ENCODE measurements at places on chromosomes 1 and 21. TPM values are rescaled to one million over a fixed set of nuclear protein-coding genes. Genes with fewer than 3 reads are reported as not detected.

Gene TNFSF18
- not detected for polyA plus RNA-seq

Gene CTSS
- not detected for polyA plus RNA-seq

Gene CLIC6
- polyA plus RNA-seq: 1.1 TPM

Gene CFHR5
- polyA plus RNA-seq: not detected

Gene HES5
- polyA plus RNA-seq: 0.16 TPM

Gene ZBTB17
- polyA plus RNA-seq: 21.9 TPM

Gene LGR6
- 0.89 TPM for polyA plus RNA-seq

Gene DDX20
- 12.8 TPM for polyA plus RNA-seq

Gene ETV3
- polyA plus RNA-seq: 8.1 TPM

All from GM23338 (cell line).